ENCODE measurements at places on chromosomes 5 and 9. TPM values are rescaled to one million over a fixed set of nuclear protein-coding genes. Genes with fewer than 3 reads are reported as not detected.
A peak's percentile ranks its signal among the peaks of the same experiment; 100 is the strongest.

ZMYND19 gene
- polyA plus RNA-seq: 41.5 TPM

ECM2 gene
- 0.56 TPM for polyA plus RNA-seq

DNA sequence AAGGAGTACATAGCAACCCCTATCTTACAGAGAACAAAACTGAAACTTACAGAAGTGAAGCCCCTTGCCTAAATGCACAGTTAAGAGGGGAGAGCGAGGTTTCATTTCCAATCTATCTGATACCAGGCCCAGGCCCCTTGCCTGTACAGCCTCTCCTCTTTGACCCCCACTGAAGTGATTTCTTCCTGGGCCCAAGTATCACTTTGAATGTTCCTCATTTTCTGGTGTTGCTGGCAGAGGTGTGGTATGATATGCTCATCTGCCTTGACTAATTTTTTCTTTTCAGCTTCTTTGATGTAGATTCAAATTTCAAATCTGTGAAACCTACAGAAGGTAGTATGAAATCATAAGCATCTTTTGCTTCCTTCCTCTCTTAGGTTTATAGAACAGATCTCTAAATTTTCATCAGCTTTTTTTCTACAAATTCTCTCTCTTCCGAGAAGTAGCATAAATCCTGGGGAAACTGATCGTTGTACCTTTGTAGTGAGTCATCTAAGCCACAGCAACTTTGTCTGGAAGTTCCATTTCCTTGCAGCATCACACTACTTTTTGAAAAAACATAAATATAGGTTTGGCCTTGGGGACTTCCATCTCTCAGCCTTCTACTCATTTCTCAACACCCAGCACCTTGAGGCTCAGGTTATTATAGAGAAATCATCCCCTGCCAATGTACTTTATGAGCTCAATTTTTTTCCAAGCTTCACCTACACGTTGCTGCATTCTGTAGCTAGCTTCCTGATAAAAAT lies 402.4 kb upstream of the PTGER4 start:
- DNase-seq: no peak

GRCh38 chr5:54988817-54989216 lies 3.4 kb upstream of the ESM1 start:
- DNase-seq: no peak

DNA sequence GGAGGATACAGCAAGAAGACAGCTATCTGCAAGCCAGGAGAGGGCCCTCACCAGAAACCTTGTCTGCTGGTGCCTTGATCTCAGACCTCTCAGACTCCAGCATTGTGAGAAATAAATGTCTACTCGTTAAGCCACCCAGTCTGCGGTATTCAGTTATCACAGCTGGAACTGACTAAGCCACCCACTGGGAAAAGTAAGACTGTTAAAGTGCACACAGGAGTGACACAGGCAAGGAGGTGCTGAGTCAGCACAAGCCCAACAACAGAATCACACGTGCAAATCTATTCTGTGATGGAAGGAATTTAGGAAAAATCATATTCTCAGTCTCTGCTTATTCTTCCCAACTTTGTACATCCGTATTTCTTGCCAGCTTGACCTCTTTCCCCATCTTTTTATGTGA lies 200.0 kb downstream of the NR2F1-AS1 start:
- DNase-seq: no peak

GRCh38 chr5:116303340-116303739 lies 218.5 kb downstream of the COMMD10 start:
- no peak for DNase-seq

- DNase-seq: peak; percentile 2
Observed at GRCh38 chr5:56908942-56909293, 478 bp upstream of the SETD9 start.

DNA sequence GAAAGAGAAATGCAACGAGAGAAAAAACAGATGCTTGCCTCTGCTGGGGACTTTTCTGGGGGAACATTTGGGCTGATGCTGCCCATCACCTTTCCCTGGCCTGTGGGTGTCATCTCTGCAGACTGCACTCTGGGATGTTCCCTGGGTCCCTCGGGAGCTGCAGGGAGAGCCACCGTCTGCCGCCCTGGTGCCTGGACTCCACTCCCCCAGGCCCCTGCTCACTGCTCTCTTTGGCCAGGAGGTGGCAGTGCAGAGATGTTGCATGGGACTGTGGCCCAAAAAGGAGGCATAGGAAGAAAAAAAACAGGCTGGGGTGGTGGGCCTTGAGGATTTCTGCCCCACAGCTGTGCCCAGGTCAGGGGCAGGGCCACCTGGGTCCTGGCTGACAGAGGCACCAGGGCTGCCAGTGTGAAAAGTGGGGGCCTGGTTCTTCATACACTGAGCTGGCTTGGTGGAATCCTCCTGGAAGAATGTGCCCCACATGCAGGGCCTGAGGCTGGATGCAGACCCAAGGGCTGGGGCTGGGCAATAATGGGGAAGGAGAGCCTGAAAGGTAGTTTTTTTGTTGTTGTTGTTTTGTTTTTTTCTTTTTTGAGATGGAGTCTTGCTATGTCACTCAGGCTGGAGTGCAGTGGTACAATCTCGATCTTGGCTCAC lies 353.6 kb downstream of the SLIT3 start:
- peak; percentile 24 for DNase-seq

GRCh38 chr9:113220467-113221002 lies 542 bp downstream of the FKBP15 start:
- no peak for DNase-seq

- DNase-seq: peak; percentile 56
Observed at GRCh38 chr9:15295761-15296405, 11.1 kb downstream of the TTC39B start.

GRCh38 chr9:132873403-132873802 lies 4.7 kb downstream of the AK8 start:
- DNase-seq: no peak
